ENCODE measurements at places on chromosomes 5 and 9.

- no peak for DNase-seq
Observed at GRCh38 chr5:97044052-97044451, 98.4 kb downstream of the LIX1 start.

- DNase-seq = no peak
Observed at GRCh38 chr5:107717816-107718215, 47.1 kb upstream of the EFNA5 start.

GRCh38 chr5:38607930-38608564, 51.6 kb upstream of the LIFR start:
- no peak for DNase-seq

- peak; percentile 81 for DNase-seq
Observed at GRCh38 chr5:110726249-110727024, at the start of gene TMEM232. Gene TMEM232 (minus strand): TSS chr5:110726671. CDS start chr5:110667352, 59,319 bp downstream.

Data from stimulated activated CD4-positive, alpha-beta T cell treated with anti-CD3 and anti-CD28 coated beads, Interleukin-4, amount 100 ng/mL, for 24 hours (primary cell).